ENCODE measurements at places on chromosomes 5 and 9. TPM values are rescaled to one million over a fixed set of nuclear protein-coding genes. Genes with fewer than 3 reads are reported as not detected.

DNA sequence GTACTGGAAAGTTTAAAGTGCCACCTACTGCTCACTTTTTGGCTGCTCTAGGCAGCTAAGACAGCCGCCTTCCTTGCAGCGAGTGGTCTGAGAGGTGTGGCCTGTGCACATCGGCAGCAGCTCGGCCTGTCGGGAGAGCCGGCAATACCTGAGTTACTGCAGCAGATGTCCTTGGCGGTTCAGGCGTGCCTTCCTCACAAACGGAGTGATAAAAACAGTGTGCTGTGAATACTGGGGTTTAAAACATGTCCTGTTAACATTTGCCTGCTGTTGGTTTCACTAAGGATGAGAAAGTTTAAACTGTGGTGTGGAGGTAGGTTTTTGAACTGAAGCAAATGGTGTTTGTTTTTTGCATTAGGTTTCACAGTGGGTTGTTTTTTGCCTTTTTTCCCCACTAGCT is 12.9 kb downstream of the TRAF2 start:
- no peak for DNase-seq

- DNase-seq, result no peak
Measured at GRCh38 chr9:76657265-76657664, 107.0 kb upstream of the PCA3 start.

Gene PCDHA5
- not detected for polyA plus RNA-seq

DNA sequence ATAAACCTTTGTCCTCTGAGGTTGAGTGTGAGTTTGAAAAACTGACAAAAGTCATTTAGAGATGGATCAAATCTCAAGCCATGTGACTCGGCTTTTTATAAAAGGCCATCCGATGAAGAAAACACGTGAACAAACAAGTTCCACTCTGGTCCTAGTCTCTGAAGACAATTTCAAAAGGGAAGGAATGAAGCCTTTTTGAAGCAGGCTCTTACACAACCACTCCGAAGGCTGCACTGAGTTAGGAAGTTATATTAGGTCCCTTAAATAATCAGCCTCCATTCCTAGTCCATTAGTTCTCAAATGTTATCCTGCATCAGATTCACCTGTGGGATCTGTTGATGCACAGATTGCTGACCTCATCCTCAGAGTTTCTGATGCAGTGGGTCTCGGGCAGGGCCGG is 166.6 kb upstream of the HMHB1 start:
- DNase-seq, result no peak

Gene DOCK2
- 0.47 TPM for polyA plus RNA-seq

Gene COL23A1
- polyA plus RNA-seq, result not detected

DNA sequence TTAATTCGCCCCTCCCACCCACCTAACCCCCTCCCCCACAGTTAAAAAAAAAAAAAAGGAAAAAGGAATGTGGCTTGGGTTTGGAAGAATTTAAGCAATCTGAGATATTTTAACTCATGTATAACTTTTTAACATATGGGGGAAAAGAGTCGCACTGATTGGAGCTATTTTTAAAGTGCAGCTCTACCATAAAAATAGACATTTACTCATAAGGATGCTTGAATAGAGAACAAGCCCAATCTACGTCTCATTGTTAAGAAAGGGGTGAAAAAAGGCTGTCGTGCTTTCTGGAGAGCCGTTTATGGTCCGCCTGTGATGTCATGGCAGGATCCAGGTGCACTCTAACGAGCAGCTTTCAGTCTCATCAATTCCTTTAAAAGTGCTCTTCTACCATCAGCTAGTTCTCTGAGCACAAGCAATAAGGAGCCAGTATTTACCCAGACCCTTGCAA is 142.4 kb downstream of the ELAVL2 start:
- DNase-seq, result no peak

GRCh38 chr5:126403876-126404275 is 19.3 kb upstream of the GRAMD2B start:
- peak; percentile 37 for DNase-seq

Measured in IMR-90 (cell line).